ENCODE measurements at places on chromosomes 5 and 9. TPM values are rescaled to one million over a fixed set of nuclear protein-coding genes. Genes with fewer than 3 reads are reported as not detected.

Gene TIMD4
- not detected for total RNA-seq

DNA sequence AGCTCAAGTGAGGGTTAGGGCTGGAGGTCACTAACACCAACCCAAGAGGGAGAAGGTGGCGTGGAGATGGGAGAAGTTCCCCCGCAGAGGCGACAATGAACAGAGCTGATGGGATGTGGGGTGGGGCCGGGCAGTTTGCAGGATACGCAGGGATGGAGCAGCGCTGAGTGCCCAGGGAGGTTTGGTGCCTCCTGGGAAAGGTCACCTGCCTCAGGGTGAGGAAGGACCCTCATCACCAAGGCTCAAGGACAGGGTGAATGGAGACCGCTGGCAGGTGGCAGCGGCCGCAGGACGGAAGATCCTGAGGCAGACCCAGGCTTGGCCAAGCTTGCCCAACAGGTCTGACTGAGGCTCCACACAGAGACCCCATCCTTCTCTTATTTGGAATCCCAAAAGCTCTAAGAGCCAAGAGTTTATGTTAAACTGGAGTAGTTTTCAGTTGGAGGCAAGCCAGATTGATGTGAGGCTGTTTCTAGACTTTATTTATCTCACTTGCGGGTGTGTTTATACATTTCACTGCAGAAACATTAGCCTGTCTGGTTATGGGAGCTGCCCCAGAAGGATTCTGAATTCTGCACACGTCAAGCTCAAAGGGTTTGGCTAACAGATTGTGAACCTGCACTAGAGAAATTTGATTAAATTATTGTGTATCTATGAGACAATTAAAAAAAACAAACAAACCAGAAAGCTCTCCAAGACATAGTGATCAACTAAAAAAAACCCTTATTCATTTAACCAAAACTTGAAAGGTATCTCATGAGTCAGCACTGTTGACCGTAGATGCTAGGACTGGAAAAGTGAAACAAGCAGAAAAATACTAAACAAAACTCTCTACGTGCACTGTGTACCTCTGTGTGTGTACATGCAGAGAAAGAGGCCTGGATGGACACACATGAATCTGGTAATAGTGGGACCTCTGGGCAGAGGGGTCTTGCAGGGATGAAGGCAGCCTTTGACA, 146.2 kb upstream of the PHYKPL start:
- no peak for DNase-seq

DNA sequence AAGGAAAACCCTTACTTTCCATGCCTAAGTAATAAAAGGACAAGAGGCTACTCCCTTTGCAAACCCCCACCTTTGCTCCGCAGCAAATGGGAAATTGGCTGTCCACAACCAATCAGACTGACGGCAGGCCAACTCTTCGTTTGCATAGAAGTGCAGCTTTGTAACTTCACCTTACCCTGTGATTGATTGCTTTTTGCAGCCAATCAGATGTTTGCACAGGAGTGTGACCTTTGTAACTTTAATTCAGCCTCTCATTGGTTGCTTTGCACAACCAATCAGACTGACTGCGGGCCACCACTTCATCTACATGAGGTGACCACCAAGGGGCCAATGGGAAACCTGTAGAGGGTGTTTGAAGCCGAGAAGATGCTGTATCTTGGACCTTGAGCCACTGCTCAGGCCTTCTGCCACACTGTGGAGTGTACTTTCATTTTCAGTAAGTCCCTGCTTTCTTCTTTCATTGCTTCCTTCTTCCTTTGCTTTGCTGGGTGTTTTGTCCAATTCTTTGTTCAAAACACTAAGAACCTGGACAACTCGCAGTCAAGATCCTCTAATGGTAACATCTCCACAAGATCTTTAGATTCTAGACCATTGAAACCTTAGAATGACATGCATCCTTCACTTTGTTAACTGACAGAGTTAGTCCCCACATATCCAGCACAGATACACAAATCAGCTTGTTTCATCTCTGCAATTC, 51.3 kb upstream of the FREM1 start:
- DNase-seq = no peak

DNA sequence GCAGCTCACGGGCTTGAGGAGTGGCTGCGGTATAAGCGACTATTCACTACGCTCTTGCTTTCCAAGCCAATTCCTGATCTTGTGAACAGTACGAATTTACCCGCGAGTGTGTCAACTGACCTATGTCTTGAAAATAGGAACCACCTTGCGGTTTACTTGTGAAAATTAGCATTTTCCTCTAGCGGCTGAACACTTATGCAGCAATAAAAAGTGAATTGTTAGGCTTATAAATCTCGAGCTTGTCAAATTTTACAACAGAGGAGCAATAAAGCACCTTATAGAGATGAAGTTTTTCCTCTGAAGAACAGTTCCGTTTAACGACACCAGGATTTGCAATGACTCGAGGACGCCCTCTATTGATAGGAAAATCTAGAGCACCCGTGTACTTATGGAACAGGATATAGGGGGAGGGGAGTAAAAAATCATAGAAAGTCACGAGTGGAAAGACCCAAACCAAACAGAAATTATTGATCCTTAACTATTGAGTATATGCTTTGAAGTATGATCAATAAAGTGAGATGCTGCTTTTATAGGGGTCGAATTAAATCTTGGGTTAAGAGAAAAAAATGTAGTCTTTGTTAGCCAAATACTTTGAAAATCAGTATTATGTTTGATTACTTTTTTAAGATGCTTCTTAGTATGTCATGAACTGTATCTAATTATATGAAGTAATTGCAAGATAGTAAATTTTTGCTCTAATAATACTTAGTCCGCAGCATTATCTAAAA, 1.9 kb upstream of the RGMB start:
- DNase-seq = no peak

Gene DMRTA1
- 1.1 TPM for total RNA-seq

Gene HNRNPA0
- total RNA-seq = 14.7 TPM

DNA sequence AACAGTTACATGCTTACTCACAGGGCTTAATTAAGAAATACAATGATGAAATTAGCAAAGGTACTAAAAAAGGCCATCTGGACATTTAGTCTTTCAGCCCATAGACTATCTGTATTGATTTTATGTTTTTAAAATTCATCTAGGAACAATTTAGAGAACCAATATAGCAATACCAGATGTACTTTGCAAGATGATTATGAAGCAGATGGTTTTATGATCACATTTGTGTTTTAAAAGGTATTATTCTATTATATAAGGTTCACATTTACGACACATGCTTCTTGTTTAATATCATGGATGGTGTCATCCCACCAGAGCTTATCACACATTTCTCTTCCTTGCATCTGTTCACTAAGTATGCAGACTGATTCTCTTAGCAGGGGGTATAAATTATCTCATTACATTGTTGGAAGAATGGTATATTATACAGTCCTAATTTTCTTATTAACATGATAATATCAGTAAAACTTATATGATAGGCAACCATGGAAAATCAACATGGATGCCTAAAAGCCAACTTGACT, 21.1 kb upstream of the SRFBP1 start:
- DNase-seq = no peak

Gene RNF224
- total RNA-seq = not detected

GRCh38 chr9:27206041-27206440, 90.9 kb downstream of the EQTN start:
- DNase-seq = no peak

Gene TMC1
- total RNA-seq = not detected

Gene CSF2
- 10.5 TPM for total RNA-seq

GRCh38 chr5:37662789-37663485, 176.9 kb downstream of the GDNF start:
- no peak for DNase-seq
